ENCODE measurements at places on chromosomes 6 and 20. TPM values are rescaled to one million over a fixed set of nuclear protein-coding genes. Genes with fewer than 3 reads are reported as not detected.
A peak's percentile ranks its signal among the peaks of the same experiment; 100 is the strongest.

RIPOR2 gene
- 101 TPM for total RNA-seq

DNA sequence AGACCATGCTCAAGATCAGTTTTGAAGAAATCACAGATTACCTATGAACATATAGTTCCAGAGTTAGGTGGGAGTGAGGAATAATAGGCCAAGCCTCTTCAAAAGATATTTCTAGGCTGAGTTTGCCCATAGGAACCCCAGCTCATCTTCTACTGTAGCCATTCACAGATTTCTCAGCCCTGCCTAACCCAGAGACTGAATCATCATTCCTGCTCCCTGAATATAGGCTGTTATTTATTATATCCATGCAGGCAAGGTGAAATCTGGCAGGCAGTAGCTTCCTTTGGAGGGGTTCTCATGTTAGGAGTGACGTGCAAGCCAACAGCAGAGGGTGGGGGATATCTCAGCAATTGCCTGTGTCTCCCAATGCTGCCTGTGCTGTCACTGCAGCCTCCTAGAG is 25.6 kb upstream of the ADGRF4 start:
- DNase-seq = no peak
- no peaks in the 10 kb centered on the region for H3K36me3 ChIP-seq
- no peaks in the 10 kb centered on the region for H3K4me1 ChIP-seq
- no peak overlapping the region for H3K27ac ChIP-seq

SLC17A2 gene
- total RNA-seq = not detected

DNA sequence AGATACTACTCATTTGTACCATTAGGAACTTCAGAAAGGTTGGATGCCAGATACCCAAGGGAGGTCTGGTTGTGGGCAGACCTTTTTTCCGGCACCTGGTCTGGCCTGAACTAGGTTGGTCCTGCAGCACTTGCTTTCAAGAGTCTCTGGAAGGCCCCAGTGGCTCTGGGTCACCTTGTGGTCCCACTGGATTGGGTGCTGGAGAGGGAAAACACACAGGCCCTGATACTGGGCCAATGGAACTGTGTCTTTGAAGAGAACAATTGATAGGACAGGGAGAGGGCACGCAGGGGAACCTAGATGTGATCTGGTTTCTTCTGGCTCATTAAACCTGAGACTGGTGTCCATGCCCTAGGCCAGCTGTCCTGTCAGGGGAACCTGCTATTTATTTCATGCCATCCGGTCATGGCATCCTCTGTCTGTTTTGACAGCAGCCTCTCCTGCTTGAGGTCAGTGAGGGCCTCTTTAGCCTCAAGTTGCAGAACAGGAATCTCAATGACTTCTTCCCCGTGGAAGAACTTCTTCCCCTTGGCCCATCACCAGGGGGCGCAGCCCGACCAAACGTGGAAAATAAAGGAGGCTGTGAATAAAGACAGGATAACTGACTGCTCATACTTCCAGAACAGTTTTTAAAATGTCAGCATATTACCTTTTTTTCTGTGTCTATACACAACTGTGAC is 25.0 kb downstream of the TAF8 start:
- H3K4me1 ChIP-seq = no peaks in the 10 kb centered on the region
- no peak overlapping the region for H3K27ac ChIP-seq
- H3K27me3 ChIP-seq = no peaks in the 10 kb centered on the region
- no peak overlapping the region for H3K4me3 ChIP-seq
- DNase-seq = peak; percentile 75
- H3K36me3 ChIP-seq = no peaks in the 10 kb centered on the region

DNA sequence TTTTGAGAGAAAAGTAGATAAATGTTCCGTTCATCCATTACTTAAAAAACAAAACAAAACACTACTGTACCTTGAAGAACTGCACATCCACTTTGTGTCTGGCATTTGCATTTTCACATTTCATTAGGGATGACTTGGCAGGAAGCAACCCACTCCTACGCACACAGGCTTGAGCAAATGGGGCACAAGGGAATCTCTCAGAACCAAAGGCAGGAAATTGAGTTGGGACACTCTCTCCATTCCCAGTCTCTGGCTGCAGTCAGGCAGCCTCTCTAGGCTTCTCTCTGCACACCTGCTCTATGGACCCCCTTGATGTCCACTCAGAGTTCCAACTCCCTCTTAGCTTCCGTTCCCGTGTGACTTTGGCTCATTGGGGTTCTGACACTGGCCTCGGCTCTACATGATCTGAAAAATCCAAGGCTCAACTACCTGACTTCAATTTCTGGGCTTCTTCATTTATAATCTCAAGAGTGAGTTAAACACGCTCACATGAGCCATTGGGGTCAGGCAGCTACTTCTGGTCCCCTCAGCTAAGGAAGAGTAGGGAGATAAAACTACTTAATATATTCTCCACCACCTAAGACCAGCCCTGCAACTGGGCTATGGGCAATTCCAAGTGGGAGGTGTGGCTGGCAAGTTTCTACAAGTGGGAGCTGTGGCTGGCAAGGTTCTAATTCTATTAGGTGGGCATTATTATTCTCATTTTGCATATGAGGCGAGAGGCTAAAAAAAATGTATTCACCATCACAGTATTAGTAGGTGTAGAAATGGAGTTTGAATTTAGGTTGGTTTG is 251.9 kb downstream of the SOD2 start:
- no peak for DNase-seq
- no peaks in the 10 kb centered on the region for H3K4me1 ChIP-seq
- no peak overlapping the region for H3K4me3 ChIP-seq
- H3K27ac ChIP-seq = no peak overlapping the region
- H3K36me3 ChIP-seq = no peaks in the 10 kb centered on the region

RPN2 gene
- total RNA-seq = 86.8 TPM

- H3K36me3 ChIP-seq = no peaks in the 10 kb centered on the region
- no peaks in the 10 kb centered on the region for H3K27me3 ChIP-seq
- no peaks in the 10 kb centered on the region for H3K4me1 ChIP-seq
- DNase-seq = no peak
- H3K27ac ChIP-seq = no peak overlapping the region
These were observed 622.3 kb upstream of the ARID1B start for GRCh38 chr6:156154896-156155295.

DNA sequence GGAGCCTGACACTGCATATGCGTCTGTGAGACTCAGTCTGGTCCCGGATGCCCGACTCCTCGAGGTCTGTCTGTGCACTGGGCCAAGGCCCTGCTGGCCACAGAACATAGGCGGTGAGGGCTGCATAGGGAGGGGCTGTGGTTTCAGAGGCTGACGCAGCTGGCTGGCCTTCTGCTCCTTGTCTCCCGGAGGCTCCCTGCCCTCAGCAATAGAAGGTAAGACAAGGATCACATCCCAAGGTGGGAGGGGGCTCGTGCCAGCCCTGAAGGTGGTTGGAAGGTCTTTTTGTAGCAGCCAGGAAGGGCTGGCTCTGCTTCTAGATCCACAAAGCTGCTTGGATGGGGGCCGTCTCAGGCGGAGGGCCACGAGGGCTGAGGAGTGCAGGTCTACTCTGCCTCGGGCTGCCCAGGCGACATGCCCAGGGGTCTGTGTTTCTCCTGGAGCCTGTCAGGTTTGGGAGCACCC is 239.8 kb upstream of the SULF2 start:
- H3K27me3 ChIP-seq = no peaks in the 10 kb centered on the region
- peak overlapping the region; percentile 49 for H3K4me3 ChIP-seq
- H3K27ac ChIP-seq = peak overlapping the region; percentile 93
- no peaks in the 10 kb centered on the region for H3K4me1 ChIP-seq
- H3K36me3 ChIP-seq = no peaks in the 10 kb centered on the region

DNA sequence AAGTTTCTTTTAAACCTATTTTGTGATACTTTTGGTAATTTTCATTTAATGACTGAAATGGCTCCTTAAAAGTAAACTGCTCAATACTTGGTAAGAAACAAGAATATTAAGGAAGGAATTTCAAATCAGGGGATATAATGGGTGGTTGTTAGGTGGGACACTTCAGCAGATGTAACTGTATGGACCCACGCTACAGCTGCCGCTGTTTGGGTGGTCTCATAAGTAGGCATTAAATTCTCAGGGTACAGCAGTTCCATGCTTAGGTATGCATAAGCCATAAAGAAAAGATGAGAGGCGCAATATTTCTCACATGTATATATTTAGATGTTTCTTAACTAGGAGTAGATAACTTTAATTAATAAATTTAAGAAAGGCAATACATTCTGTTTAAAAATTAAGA is 35.0 kb downstream of the COL19A1 start:
- H3K36me3 ChIP-seq = no peaks in the 10 kb centered on the region
- H3K27ac ChIP-seq = no peak overlapping the region
- no peaks in the 10 kb centered on the region for H3K4me1 ChIP-seq
- no peaks in the 10 kb centered on the region for H3K27me3 ChIP-seq
- no peak overlapping the region for H3K4me3 ChIP-seq

DNA sequence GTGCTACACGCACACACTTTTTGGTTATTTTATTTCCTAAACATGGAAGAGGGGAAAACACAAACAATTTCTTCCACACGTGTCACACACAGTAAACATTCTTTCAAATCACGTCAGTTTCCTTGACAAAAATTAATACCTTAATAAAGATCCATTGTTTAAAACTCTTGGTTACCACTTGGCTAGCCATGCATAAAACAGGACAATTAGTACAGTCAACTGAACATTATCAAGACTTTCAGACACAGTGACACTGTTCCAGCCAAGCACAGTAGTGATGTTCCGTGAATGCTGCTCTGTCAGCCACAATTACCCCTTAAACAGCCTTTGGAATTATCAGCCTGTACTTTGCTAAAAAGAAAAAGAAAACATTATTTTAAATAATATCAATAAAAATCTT is 50.8 kb downstream of the GMDS start:
- H3K36me3 ChIP-seq = no peaks in the 10 kb centered on the region
- H3K27me3 ChIP-seq = no peaks in the 10 kb centered on the region
- no peak overlapping the region for H3K27ac ChIP-seq
- no peaks in the 10 kb centered on the region for H3K4me1 ChIP-seq
- no peak overlapping the region for H3K4me3 ChIP-seq

FOXS1 gene
- not detected for total RNA-seq

GRCh38 chr20:17617868-17618672 is 48.2 kb downstream of the DSTN start:
- DNase-seq = peak; percentile 28
- no peaks in the 10 kb centered on the region for H3K27me3 ChIP-seq
- no peaks in the 10 kb centered on the region for H3K36me3 ChIP-seq
- H3K27ac ChIP-seq = no peak overlapping the region
- no peaks in the 10 kb centered on the region for H3K4me1 ChIP-seq
- no peak overlapping the region for H3K4me3 ChIP-seq

DNA sequence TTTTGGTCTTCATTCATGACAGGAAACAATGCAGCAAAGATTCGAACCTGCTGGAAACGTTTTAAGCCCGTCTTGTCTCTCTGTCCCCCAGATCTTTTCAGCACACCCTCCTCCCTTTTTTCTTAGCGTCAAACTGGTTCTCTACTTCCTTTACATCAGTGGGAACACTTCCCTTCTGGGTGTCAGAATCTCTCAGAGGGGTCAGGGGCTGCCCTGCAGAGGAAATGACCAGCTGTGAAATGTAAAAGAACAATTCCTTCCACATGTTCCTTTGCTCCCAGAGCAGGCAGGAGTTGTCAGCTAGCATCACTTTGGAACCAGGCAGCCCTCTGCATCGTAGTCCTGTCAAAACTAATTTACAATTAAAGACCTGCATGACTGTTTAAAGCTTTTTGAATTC is 619.0 kb downstream of the TFAP2A start:
- no peaks in the 10 kb centered on the region for H3K4me1 ChIP-seq
- no peak for DNase-seq
- no peak overlapping the region for H3K4me3 ChIP-seq
- no peak overlapping the region for H3K27ac ChIP-seq

- no peak overlapping the region for H3K27ac ChIP-seq
- H3K36me3 ChIP-seq = no peaks in the 10 kb centered on the region
- no peak for DNase-seq
- H3K27me3 ChIP-seq = no peaks in the 10 kb centered on the region
- H3K4me3 ChIP-seq = no peak overlapping the region
- no peaks in the 10 kb centered on the region for H3K4me1 ChIP-seq
These were observed 337.4 kb downstream of the CBLN4 start for GRCh38 chr20:55667955-55668354.

DNA sequence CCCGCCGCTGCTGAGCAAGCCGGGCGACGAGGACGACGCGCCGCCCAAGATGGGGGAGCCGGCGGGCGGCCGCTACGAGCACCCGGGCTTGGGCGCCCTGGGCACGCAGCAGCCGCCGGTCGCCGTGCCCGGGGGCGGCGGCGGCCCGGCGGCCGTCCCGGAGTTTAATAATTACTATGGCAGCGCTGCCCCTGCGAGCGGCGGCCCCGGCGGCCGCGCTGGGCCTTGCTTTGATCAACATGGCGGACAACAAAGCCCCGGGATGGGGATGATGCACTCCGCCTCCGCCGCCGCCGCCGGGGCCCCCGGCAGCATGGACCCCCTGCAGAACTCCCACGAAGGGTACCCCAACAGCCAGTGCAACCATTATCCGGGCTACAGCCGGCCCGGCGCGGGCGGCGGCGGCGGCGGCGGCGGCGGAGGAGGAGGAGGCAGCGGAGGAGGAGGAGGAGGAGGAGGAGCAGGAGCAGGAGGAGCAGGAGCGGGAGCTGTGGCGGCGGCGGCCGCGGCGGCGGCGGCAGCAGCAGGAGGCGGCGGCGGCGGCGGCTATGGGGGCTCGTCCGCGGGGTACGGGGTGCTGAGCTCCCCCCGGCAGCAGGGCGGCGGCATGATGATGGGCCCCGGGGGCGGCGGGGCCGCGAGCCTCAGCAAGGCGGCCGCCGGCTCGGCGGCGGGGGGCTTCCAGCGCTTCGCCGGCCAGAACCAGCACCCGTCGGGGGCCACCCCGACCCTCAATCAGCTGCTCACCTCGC is 1.5 kb downstream of the ARID1B start:
- H3K27ac ChIP-seq = peak overlapping the region; percentile 99
- H3K4me1 ChIP-seq = no peaks in the 10 kb centered on the region
- H3K36me3 ChIP-seq = no peaks in the 10 kb centered on the region
- peak; percentile 68 for DNase-seq

- H3K4me1 ChIP-seq = peaks cover 4% of the 10 kb centered on the region
- H3K27ac ChIP-seq = peak overlapping the region; percentile 93
These were observed 535 bp upstream of the ABCF1 start for GRCh38 chr6:30570740-30571074.

GRCh38 chr20:25706793-25707192 is 10.1 kb upstream of the ZNF337 start:
- H3K27ac ChIP-seq = no peak overlapping the region
- no peaks in the 10 kb centered on the region for H3K4me1 ChIP-seq
- no peak for DNase-seq
- no peak overlapping the region for H3K4me3 ChIP-seq

GRCh38 chr20:16612706-16613105 is 39.5 kb upstream of the KIF16B start:
- H3K4me1 ChIP-seq = no peaks in the 10 kb centered on the region
- H3K36me3 ChIP-seq = no peaks in the 10 kb centered on the region
- no peak for DNase-seq
- no peak overlapping the region for H3K4me3 ChIP-seq
- no peak overlapping the region for H3K27ac ChIP-seq

BMP6 gene
- total RNA-seq = 8.5 TPM

SLC17A1 gene
- total RNA-seq = not detected
